Heart right ventricle (tissue), 16 donors: ENCODE measurements at places on chromosomes 11 and 22. TPM values are rescaled to one million over a fixed set of nuclear protein-coding genes. Genes with fewer than 3 reads are reported as not detected.

DNA sequence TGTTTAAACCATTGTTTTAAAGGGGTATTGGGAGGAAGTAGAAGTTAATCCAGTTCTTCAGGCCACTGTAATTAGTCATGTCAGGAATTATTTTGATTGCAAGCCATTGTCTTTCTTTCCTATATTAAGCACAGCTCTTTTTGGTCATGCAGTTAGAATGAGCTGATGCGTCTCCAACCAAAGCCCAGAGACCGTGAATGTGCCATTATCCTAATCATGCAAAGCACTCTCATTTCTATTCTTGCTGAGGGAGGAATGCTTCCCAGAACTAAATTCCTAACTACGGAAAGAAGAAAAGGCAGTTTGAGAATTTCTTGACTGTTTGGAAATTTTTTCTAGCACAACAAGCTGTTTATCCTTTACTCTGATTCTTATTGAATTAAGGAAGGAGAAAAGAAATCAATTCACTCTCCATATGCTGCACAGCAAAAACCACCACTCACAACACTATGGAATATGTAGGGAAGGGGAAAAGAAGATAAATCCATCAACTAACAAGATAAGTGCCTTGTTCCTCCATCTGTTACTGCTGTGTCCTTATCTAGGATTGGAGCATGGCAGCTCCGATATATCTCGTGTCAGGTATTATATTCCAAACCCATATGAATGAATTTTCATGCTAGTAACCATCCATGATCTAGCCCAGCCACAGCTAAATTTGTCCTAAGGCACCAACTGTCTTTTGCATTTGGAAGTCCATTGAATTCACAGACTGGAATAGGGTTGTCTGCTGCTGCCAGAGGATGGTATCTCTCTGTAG is 70.8 kb downstream of the NTM start:
- DNase-seq, result no peak

GRCh38 chr11:95426823-95427462 is 195.9 kb upstream of the SESN3 start:
- no peak for DNase-seq

DNA sequence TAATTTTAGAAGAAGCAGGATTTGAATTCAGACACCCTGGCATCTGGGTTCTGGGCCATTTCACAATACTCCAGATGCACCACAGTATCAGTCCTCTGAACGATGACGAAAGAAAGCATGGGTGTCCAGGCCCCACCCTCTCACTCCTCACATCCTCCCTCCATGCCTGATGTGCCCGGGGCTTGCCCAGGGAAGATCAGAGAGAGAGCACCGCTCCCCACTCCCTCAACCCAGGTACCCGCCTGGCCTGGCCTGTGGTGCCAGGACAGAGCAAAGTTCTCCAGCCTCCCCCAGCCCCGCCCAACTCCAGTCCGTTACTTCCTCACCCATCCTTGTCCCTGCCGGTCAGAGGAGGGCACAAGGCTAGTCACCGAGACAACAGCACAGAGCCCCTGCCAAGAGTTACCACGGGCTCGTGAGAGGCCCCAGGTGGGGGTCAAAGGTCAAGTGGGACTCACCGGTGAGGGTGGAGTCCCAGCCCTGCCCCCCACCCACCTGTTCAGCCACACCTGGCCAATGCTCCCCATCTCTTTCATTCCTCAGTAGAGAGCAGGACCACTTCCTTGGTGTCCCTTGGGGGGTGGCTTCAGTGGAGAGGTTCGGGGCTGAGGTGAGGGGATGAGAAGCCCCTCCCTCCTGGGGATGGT is 8.1 kb downstream of the BCL9L start:
- no peak for DNase-seq

The C11orf86 gene
- polyA plus RNA-seq, result not detected

DNA sequence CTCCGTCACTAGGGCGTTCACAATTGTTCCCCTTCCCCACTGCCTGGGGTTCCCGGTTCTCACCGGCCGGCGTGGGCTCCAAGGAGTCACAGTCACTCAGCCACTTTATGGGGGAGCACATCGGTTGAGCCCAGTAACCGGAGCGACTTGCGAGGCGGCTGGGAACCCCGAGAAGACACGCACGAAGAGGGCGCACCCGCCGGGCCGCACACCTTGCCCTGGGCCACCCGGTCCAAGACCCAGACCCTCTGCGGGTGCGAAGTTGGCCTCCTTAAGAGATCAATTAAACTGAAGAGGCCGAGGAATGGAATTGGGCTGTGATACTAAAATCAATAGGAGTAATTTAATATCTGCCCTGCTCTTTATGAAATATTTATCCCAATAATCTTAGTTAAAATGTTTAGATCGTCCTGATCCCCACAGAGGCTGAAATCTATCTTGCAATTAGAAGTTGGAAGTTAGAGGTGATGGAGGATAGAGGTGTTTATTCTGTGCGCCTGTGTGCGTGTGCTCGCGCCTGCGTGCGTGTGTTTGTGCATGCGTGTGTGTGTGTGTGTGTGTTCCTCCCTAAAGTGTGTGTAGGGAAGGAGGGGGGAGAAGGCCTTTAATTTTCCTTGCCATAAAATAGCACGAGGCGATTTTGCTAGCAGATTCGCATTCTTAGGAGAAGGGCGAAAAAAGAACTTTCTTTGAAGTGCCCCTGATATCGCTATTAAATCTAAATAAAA is 954 bp upstream of the MN1 start:
- no peak for DNase-seq

DNA sequence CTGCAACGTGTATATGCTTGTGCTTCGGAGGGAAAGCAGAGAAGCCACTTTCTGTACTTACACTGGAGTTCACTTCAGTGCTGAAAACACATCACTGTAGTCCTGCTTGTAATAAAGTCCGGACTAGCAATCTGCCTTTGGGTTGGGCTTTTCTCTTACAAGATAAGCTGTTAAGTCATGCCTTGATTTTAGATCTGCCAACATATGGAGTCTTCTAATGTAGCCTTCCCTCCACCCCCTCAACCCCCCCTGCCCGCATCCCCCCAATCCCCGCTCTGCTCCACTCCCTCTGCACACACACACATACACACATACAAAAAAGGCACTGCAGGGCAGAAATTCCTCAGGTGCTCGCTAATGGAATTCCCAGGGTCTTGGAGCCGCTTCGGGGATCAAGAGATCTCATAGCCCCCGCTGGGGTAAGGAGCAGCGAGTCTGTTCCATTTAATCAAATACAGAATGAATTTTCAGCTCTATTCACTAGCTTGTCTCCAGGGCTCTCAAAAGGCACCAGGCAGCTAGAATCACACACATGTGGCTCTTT is 3.4 kb downstream of the CDON start:
- DNase-seq, result no peak

DNA sequence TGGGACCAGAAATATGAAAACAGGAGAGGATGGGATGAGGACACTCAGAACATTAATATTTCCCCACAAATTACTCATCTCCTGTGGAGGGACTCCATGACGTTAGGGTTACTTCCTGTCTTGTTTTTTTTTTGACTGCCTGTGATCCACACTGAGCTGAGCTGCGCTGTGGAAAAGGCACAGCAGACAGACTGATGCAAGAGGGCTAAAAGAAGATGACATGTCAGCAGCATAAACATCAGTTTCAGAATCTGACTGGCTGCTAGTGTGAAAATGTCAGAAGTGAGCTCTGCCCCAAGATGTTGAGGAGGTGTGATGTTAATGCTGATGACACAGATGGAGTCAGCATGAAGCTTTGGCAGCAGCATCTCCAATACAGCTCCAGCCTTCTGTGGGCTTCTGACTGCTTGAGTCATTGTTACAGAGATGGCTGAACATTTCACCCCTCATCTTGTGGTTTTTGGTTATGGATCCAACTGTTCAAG is 286.8 kb downstream of the BLID start:
- no peak for DNase-seq

DNA sequence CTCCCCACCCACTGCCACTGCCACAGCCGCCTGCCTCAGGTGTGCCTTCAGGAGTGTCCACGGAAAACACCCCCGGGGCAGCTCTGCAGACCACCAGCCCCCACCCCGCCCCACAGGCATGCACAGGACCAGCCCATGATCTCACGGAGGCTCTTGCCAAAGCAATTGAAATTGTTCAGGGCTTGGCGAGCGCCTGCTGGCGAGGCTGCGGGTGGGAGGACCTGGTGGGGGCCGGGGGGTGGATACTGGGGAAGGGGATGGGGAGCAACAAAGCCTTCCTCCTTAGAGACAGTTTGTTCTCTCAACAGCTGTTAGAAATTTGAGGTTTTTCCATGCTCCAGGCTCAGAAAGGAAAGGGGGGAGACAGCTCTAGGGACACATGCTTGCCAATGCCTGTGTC is 274.7 kb downstream of the MN1 start:
- DNase-seq, result no peak
